Inflammatory macrophage treated with lipopolysaccharide for 4 hours (primary cell): ENCODE measurements at places on chromosomes 13 and 19.

DNA sequence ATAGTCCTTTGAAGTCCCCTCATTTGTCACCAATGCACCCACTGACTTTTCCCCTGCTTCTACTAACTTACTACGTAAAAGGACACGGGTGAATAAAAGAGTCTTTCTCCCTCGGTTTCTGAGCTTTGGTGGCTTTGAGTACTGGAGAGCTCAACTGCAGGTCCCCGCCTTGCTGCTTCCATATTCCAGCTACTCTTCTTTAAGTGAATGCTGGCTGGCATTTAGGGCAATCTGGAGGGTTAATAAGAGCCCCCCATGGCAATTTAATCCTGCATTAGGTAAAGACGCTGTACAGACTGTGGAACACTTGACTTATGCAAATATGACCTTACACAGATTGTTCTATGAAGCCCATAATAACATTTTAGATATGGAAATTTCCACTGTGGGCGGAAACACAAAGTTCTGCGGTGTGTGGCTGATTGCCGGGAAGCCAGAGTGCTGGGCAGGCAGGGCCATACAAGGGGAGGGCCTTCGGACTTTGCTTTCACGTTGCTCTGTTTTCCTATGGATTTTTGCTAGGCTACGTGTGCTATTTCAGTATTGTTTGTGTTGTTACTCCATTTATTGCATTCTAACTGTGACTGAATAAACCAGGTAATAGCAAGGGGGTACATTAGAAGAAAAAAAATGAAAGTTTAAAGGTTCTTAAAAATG, 97.5 kb downstream of the SLC10A2 start:
- DNase-seq, result no peak

GRCh38 chr13:33004511-33004910, 11.7 kb upstream of the KL start:
- peak; percentile 5 for DNase-seq

DNA sequence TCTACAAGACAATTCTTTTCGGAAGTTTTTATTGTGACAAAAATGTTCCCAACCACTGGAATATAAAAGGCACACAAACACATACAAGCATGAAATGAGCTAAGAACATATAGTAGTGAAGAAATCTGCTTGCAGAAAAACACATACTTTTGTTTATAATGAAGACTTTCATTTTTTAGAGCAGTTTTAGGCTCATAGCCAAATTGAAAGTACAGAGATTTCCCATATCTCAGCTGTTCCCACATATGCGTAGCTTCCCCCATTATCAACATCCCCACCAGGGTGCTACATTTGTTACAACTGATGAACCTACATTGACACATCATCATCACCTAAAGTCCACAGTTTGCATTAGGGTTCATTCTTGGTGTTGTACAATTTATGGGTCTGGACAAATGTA, 249.4 kb downstream of the KCTD12 start:
- DNase-seq, result no peak

DNA sequence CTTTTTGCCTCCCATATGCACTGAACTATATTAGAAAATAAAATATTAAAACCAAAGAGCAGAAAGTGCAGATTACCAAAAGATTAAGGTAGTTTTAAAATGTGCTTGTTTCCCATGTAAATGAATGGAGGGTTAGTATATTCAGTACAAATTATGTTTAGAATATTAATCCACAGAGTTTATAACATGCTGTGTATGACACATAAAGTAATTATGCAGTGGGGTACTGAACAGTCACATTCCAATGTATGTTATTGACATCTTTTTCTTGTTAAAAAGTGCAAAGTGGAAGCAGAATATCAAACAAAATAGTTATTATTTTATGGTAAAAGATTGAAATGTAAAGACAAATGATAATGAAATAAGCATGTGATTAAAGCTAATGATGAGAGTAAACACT, 79.3 kb downstream of the GPC6 start:
- no peak for DNase-seq

DNA sequence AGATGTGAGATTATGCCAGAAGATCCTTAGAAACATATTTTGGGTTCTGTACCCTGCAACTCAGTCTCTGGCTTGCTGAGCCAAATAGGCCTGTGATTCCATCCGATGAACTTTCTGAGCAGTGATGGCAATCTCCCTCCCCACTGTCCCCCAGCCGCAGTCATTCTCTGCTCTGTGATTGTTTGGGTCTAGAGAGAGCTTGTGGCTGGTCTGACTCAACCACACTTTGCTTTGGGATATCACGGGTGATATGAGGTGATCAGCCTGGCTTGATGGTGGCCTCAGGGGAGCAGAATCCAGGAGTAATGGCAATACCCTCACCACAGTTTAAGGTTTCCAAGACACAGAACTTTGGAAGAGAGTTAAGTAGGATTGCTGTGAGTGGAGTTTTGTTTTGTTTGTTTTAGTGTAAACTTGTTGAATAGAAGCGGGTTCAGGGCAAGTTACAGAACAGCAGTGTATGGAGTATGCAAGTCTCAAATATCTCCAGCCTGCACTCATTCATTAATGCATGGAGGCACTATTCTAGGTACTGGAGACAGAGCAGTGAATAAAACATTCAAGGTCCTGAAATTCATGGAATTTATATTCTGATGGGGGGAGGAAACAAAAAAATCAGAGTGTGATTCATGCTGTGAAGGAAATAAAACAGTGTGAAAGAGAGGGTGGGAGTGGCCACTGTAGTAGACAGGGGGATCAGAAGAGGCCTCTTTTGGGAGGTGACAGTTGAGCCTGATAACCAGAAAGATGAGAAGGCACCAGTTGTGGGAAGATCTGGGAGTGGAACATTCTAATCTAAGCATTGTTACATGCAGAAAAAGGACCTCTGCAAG, 5.3 kb downstream of the SAMD4B start:
- DNase-seq, result no peak

- peak; percentile 67 for DNase-seq
Measured at GRCh38 chr13:66501181-66501580, 729.0 kb downstream of the PCDH9 start.

DNA sequence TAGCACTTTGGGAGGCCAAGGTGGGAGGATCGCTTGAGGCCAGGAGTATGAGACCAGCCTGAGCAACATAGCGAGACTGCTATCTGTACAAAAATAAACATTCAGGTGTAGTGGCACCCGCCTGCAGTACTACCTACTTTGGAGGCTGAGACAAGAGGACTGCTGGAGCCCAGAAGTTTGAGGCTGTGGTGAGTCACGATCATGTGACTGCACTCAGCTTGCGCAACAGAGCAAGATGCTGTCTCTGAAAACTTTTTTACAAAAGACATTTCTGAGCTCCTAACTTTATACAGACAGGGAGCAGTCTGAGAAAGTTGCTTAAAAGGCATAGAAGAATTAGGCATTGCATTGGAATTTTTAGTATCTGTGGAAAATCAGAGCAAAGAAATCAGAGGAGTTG, 10.4 kb upstream of the TBC1D4 start:
- DNase-seq, result no peak

GRCh38 chr13:35994131-35994966, 136.8 kb downstream of the DCLK1 start:
- no peak for DNase-seq

DNA sequence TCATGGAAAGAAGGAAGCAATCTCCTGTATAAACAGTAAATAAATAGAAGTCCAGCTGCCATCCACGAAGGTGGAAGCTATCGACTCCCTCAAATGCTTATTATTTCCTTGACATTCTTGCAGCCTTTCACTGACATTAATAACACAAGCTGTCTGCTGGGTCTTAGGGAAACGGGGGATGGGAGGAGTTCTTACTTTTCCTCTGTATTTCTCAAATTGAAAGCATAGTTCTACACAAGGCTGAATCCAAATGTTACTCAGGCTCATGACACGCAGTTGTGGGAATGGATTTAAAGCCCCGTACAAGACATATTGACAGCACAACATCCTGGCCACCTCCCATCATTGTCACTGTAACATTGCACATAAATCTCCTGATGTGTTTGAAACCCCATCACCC, 4.0 kb downstream of the SERPINE3 start:
- no peak for DNase-seq

DNA sequence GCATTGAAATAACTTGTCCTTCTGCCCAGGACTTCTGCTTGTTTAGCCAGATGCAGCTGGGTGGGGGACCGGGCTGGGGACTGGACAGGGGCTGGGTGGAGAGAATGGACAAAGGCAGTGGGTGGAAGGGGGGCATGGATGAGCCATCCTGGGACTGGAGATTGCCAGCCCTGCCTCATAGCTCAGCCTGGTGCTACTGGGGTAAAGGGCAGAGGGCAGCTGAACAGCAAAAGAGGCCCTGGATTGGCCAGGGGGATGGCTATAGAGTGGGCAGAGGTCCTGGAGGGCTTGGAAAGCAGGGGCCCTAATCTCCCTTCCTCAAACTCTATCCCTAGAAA, 17.7 kb upstream of the PLAUR start:
- peak; percentile 22 for DNase-seq

DNA sequence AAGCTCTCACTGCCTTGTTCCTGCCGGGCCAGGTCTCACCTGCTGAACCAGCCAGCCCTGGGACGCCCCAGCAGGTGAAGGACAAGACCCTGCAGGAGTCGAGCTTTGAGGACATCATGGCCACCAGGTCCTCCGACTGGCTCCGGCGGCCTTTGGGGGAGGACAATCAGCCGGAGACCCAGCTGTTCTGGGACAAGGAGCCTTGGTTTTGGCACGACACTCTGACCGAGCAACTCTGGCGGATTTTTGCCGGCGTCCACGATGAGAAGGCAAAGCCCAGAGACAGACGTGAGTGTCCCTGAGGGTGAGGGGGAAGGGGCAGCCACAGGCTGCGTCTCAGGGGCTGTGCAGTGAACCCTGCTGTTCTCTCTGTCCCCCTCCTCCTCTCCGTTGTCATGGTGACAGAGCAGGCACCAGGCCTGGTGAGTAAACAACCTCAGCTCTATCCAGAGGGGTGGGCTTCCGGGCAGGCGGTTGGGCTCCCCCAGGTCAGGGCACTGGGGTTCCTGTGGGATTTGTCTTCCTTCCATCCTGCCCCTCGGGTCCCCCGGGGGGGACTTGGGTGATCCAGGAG, 9.7 kb downstream of the TLE6 start:
- no peak for DNase-seq

GRCh38 chr19:33472691-33473652, 48.6 kb downstream of the PEPD start:
- no peak for DNase-seq

DNA sequence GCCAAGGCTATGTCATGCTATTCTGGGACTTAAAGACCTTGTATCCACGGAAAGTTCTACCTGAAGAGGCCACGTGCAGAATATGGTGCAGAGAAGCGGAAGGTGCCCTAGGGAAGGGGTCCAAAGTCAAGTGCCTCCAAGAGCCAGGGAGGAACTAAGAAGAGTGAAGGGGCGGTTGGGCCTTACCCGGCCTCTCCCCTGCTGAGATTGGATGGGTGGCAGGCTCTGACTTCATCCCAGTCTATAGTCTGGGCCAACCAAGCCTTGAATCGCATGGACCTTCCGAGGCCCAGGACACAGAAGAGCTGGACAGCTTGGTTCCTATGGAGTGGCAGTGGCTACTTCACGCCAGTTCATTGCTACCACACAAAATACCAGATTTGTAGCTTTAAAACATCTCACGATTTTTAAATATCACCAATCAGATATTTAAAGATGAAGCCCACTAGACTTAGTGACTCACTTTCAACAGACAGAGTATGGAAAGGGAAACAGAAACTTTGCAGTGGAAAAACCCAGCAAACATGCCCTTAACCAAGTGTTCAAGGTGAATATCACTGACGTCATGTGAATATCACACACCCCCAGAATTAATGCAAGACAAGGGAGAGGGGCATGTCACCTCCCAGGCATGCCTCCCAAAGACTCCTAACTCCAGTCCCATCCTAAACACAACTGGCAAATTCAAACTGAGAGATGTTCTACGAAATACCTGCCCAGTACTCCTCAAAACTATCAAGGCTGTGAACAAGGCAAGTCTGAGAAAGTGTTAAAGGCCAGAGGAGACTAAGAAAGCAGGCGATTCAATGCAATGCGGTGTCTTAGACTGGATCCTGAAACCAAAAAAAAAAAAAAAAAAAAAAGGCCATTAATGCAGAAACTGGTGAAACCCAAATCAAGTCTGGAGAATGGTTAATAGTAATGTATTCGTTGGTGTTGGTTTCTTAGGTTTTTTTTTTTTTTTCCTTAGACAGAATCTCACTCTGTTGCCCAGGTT, 10.2 kb downstream of the C19orf12 start:
- peak; percentile 22 for DNase-seq

GRCh38 chr13:37539976-37540605, 58.5 kb downstream of the POSTN start:
- DNase-seq, result no peak
